ENCODE measurements at places on chromosomes 7 and 10. TPM values are rescaled to one million over a fixed set of nuclear protein-coding genes. Genes with fewer than 3 reads are reported as not detected.

The GCK gene
- not detected for polyA plus RNA-seq

The SLC39A12 gene
- polyA plus RNA-seq = not detected

The TES gene
- 325 TPM for polyA plus RNA-seq

The GHRHR gene
- not detected for polyA plus RNA-seq

The ABLIM1 gene
- polyA plus RNA-seq = 121 TPM

The SRRM3 gene
- not detected for polyA plus RNA-seq

The PTPN20 gene
- 0.71 TPM for polyA plus RNA-seq

The GOT1 gene
- 21.7 TPM for polyA plus RNA-seq

The INSYN2A gene
- not detected for polyA plus RNA-seq

- DNase-seq = no peak
These were observed 191.1 kb upstream of the ADO start for GRCh38 chr10:62613424-62613823.

DNA sequence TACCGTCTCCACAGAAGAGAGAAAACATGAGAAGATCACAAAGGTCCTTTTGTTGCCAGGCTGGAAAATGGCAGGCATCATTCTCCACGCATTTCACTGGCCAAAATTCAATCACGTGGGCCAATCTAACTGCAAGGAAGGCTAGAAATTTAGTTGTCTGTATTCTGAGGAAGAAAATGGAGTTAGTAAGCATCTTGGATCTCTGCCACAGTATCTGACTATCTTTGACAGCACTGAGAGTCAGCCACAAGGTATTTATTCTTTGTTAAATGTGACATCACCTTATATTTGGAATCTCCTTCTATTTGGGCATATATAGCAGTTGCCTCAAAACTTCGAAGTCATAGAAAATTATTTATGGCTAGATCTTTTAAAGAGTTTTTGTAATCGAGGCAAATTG is 213.9 kb downstream of the NSUN6 start:
- DNase-seq = no peak

- DNase-seq = no peak
These were observed 100.9 kb downstream of the PODXL start for GRCh38 chr7:131455546-131455945.

DNA sequence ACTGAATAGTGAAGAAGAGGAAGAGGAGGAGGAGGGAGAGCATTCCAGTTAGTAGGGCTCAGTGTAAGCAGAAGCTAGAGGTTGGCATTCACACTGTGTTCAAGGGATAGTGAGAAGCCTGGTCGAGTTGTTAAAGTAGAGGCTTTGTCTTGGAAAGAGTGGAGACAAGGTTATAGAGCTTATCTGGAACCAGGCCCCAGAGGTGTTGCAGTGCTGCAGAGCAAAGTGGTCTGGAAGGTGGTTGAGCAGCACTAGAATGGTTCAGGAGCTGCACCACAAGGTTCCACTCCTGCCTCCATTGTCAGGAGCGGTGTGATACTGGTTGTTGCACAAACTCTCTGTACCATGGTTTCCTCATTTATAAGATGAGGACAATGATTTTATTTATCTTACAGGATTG is 8.8 kb upstream of the PCGF5 start:
- DNase-seq = no peak

- no peak for DNase-seq
These were observed 1.8 kb downstream of the SEPTIN7 start for GRCh38 chr7:35802649-35803048.

DNA sequence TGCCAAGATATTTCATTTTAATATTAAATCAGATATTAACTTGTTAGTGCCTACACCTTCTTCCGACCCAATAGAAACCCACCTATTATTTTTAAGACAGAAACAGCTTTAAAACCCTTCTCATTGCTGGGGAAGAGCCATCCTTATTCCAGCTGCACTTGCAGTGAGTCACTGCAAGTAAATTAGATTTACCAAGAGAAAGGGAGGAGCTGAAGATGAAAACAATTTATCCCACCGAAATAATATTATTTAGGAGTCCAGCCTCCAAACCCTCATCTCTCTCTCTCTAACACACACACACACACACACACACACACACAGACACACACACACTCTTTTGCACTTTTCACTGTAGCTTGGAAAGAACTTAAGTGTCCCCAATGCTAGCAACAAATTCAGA is 26.9 kb downstream of the TWIST1 start:
- DNase-seq = no peak

GRCh38 chr10:95694665-95695064 is 938 bp upstream of the TCTN3 start:
- no peak for DNase-seq

DNA sequence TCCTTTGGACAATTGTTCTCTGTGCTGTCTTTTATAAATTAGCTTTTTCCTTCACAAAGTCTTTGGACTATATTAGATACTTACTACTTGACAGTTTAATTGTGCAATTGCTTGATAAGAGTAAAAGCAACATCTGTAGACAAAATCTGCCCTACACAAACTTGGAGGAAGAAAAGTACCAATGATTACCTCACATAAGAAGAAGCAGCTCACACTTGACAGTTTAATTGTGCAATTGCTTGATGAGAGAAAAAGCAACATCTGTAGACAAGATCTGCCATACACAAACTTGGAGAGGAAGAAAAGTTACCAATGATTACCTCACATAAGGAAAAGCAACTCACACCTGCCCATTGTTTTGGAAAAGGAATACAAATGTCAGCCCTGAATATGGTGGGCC is 17.1 kb upstream of the SCIN start:
- DNase-seq = no peak

GRCh38 chr10:96656839-96657238 is 63.5 kb downstream of the PIK3AP1 start:
- no peak for DNase-seq

- DNase-seq = no peak
These were observed 82.9 kb upstream of the ANLN start for GRCh38 chr7:36306722-36307121.

DNA sequence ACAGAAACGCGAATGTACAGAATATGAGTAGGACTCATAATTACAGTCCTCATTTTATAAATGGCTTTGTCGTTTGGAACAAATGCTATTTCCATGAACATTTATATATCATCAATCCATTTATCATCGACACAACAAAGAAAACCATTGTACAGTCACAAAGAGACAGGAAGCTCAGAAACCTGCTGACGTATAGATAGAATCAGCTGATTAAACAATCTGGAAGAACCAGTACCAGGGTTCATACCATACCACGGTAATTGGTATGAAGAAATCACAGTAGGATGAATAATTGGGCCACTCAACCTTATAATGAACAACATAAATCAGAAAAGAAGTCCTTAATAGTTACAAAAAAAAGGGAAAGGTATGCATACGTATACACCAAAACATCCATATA is 295.0 kb downstream of the PARD3 start:
- no peak for DNase-seq

- no peak for DNase-seq
These were observed 106.2 kb downstream of the RTKN2 start for GRCh38 chr10:62162261-62162981.

- no peak for DNase-seq
These were observed at the start of gene C10orf67 for GRCh38 chr10:23344241-23344841. Gene C10orf67, minus strand, starts transcription at chr10:23344797. Its CDS starts 23 bp downstream, at chr10:23344774.

GRCh38 chr10:113301342-113301984 is 251.4 kb upstream of the HABP2 start:
- no peak for DNase-seq

DNA sequence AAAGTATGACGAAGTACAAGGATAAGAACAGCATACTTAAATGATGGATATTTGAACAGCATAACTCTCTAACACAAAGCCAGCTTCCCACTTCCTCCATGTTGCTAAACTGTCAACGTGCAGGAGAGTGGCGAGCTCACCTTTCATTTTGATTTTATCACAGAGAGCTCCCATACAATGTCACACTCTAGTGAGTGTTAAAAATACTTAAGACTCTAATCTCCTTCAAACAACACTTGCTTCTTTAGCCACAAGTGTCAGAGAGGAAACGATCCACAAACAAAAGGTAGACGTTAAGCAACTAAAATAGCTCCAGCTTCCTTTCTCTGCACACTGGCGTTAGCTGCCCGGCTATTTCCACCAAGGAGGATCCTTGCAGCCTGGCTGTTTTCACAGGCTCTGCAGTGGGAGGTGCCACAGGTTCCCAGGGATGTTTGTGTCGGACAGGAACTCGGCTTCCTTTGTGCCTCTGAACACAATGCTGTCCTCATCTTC is 194.6 kb downstream of the COBL start:
- DNase-seq = no peak

DNA sequence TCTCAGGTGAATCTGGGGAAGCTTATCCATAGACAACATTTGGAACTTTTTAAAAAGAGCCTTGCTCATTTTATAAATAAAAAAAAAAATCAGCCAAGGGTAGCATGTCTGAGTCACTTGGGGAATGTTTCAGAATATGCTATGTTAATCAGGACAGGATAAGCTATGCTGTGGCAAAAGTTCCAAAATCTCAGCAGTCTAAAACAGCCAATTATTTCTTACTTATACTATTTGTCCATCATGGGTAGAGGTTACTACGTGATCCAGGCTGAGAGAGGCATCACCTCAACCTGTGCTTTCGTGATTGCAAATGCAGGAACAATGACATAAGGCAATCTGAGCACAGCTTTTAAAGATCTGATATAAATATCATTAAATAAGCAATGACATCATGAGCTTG is 6.5 kb downstream of the SLC13A1 start:
- no peak for DNase-seq

- no peak for DNase-seq
These were observed 235.7 kb downstream of the AGMO start for GRCh38 chr7:15326044-15326644.

DNA sequence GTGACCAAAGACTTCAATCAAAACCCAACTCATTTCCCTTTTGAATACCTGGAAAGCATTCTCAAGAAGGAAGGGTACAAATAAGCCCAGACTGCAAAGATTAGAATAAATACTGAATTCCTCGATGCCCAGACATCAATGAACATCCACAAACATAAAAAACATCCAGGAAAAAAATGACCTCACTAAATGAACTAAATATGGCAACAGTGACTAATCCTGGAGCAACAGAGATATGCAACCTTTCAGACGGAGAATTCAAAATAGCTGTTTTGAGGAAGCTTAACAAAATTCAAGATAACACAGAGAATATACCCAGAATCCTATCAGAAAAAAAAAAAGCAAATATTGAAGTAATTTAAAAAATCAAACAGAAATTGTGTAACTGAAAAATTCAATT is 43.2 kb downstream of the PCLO start:
- no peak for DNase-seq

DNA sequence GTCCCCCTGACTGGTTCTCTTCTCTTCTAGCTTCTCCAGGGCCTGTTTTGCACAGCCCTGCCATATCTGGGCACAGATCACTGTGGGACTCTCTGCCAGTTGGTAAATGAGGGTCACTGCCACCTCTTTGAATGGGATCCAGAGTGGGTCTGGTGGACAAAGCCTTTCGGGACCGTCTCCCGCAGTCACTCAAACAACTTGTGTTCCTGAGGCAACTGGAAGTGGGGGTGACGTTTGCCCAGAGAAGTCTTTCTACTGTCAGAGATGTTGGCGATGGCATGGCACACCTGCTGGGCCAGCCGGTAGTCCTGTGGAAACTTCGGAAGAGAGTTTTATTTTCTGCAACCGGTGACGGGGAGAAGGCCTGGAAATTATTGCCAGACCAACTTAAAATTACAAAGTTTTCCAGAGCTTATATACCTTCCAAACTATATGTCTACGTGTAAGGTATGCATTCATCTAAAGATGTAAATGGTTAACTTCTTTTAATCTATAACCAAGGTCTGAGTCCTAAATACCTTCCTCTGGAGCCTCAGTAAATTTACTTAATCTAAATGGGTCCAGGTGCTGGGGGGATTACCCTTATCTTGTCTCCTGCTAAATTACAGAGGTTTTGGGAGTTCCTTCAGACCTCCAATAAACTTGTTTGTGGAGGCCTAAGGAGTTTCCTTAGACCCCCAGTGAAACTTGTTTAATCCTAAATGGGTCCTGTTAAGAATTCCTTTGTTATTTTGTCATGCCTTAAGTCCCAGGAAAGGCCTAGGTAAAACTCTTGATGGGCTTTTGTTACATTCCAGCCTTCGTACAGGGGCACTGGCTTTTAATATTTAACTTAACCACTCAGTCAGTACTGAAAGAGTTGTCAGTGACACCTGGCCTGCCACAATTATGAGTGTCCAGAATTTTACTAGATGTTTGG is 94.0 kb downstream of the NPSR1 start:
- DNase-seq = no peak

GRCh38 chr10:122157451-122157850 is 113.6 kb upstream of the BTBD16 start:
- no peak for DNase-seq

GRCh38 chr7:81960026-81960425 is 190.2 kb upstream of the HGF start:
- no peak for DNase-seq

DNA sequence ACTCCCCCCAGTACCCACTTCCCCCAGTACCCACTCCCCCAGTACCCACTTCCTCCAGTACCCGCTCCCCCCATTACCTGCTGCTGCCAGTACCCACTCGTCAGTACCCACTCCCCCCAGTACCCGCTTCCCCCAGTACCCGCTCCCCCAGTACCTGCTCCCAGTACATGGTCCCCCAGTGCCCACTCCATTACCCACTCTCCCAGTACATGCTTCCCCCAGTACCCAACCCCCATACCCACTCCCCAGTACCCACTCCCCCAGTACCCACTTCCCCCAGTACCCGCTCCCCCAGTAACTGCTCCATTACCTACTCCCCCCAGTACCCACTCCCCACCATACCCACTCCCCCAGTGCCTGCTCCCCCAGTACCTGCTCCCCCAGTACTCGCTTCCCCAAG is 550.6 kb downstream of the DNAJB6 start:
- DNase-seq = no peak

DNA sequence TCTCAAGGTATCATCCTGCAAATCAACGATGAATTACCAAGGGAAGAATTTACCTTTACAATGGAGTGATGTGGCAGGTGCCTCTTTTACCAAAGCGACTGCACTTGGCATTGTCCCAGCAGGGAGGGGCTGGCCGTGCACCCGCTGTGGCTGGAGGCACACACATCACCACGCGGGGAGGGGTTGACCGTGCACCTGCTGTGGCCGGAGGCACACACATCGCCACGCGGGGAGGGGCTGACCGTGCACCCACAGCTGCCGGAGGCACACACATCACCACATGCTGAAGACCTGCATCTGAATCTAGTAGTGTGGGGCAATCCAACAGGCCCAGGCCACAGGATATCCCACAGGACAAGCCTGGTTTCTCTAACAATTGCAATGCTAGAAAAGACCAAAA is 493.5 kb downstream of the DNAJB6 start:
- DNase-seq = no peak

DNA sequence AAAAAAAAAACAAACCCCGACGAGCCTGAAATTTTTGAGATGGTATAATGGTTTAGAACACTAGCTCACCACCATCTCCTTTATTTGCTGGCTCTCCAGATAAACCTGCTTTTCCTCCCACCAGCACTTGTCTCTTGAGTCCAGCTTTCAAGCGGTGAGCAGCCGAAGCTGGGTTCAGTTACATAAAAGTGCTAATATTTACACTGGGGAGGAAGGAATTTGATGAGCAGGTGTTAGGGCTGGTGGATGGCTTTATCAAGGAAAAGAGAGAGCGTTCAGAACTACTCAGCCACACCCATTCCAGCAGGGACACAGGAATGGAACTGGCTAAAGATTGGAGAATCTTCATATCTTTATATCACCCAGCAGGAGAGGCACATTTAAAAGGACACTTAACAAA is 6.6 kb upstream of the CALML3 start:
- DNase-seq = no peak

All from immature natural killer cell (primary cell).